ENCODE measurements at places on chromosomes 16 and 17. TPM values are rescaled to one million over a fixed set of nuclear protein-coding genes. Genes with fewer than 3 reads are reported as not detected.

- no peak for DNase-seq
Measured at GRCh38 chr17:12727076-12727760, 61.5 kb downstream of the MYOCD start.

GRCh38 chr17:57714665-57715180, 30.4 kb downstream of the CCDC182 start:
- no peak for DNase-seq

- DNase-seq = no peak
Measured at GRCh38 chr17:50219939-50220465, 18.6 kb upstream of the COL1A1 start.

The CA7 gene
- total RNA-seq = 0.19 TPM

The SAMD14 gene
- total RNA-seq = 0.42 TPM

Measured in thymus (tissue), 14 donors.